ENCODE measurements at places on chromosomes 12 and 14. TPM values are rescaled to one million over a fixed set of nuclear protein-coding genes. Genes with fewer than 3 reads are reported as not detected.
A peak's percentile ranks its signal among the peaks of the same experiment; 100 is the strongest.

- DNase-seq = no peak
Observed at GRCh38 chr14:39991041-39991440, 558.8 kb upstream of the FBXO33 start.

- no peak for DNase-seq
Observed at GRCh38 chr12:3342051-3342450, 149.0 kb upstream of the PRMT8 start.

DNA sequence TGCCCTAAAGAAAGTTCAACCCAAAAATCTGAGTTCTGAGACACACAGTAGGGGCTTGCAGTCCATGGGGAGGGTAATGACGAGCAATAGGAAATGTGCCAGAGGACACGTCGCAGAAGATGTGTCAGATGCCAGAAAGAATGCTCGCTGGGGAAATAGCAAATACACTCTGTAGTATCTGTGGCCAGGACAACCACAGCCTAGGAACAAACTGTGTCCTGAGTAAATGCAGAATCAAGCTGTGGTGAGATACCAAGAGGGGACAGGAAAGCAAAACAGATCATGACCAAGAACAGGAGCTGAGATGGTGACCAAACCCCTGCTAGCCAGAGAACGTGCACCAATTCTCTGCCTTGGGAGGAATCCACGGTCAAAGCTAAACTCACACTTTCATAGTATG is 9.1 kb downstream of the CRACR2A start:
- DNase-seq = no peak

GRCh38 chr14:44370727-44371126 is 136.4 kb downstream of the FSCB start:
- no peak for DNase-seq

GRCh38 chr14:22537436-22538310 is 51.4 kb downstream of the DAD1 start:
- DNase-seq = no peak

DNA sequence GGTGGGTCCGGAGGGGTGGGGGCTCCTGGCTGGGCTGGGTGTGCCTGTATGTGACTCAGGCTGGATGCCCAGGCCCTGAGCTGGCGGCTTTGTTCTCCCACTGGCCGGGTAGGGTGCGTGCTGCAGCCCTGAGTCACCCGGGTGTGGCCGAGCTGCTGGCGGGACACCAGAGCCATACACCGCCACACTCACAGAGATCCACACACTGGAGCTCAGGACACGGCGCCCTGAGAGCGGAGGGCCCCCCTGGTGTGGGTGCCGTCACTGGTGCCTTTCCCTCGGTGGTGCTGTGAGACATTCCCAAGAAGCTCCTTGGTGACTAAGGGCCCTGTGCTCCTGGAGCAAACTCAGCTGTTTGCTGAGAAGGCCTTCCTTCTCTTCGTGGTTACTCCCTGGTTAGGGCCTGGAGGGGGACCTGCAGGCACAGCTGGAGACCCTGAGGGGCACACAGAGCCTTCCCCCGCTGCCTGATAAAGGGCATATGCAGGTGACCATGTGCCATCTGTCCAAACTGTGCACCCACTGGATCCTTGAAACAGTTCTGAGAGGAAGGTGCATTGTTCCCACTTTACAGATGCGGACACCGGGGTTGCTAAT is 44.3 kb downstream of the KRT80 start:
- DNase-seq = peak; percentile 96

DNA sequence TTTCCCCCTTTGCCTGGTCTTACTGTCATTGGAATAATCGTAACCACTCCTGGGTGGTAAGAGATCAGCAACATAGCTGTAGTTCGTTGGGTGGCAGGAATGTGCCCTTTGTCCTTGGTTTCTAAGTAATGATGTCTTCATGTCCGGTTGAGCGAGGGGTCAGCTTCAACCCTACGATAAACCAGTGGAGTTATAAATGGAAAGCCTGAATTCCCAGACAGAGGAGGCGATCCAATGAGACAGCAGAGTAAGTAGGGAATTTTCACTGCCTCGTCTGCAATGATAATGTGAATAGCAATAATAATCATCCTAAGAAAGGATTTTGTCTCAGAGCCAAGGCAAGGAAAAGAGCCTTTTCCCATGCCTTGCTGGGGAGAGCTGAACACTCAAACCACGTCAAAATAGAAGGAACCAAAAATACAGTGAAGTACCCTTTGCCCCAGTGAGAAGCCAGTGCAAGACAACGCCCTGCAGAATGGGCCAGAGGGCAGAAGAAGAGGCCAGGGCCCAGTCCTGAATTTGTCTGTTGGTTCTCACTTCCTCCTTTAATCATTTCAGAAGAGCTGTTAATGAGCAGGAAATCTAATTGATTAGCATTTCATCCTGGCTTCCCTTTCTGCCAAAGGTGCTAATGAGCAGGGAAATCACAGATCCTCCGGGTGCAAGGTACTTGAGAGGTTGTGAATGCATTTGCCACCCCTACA is 330.7 kb downstream of the CACNA1C start:
- no peak for DNase-seq

- no peak for DNase-seq
Observed at GRCh38 chr12:96085475-96085874, 50.1 kb upstream of the LTA4H start.

DNA sequence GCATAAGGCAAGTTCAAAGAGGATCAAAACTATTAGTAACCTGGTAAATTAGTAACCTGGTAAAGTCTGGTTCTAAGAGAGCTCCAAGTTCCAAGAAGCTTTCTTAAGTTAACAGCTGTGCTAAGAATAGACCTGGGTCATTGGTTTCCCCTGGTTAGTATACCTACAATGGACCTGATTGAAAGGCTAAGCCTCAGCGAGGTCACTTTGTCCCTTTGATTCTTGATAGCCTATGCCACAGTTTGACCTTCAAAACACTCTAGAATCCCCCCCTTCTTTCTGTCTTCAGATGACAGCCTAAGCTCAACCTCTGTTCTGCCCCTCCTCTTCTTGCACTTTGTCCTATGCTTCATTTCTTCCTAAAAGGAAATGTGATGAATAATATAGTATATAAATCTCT is 53.0 kb downstream of the LLPH start:
- DNase-seq = no peak

- no peak for DNase-seq
Observed at GRCh38 chr14:99128185-99128584, 143.8 kb downstream of the BCL11B start.

DNA sequence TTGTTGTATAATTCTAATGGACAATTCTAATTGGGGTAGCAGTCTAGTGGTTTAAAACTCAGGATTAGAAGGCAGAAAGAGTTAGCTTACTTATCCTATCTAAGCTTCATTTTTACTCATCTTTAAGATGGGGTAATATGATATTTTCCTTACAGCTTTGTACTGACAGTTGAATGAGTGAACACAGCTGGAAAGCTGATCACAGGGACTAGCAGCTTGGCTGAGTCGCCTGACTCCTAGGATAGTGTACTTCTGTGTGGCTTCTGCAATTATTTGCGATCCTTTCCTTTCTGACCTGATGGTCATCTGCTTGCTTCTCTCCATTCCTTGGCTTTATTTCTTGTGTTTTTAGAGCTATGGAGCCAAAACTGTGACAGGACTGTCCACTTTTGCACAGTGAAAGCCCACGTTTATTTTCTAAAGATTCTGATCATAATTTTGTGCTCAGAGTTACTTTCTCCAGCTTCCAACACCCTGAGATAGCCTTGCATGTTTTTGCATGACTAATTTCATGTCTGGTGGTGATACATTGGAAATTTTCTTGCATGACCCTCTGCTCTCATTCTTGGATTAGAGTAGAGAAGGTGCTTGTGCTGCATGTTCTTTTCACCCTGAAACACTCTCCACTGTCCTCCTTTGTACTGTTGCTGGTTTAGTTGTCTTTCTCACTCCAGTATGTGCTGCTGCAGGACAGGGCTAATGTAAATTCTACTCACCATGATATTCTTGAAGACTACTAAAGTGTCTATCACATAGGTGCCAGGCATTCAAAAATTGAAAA is 377.0 kb upstream of the ATP2B1 start:
- no peak for DNase-seq

GRCh38 chr14:54241517-54241916 is 155.3 kb upstream of the CDKN3 start:
- no peak for DNase-seq

GRCh38 chr12:4268329-4269181 is 5.0 kb upstream of the CCND2 start:
- DNase-seq = no peak

DNA sequence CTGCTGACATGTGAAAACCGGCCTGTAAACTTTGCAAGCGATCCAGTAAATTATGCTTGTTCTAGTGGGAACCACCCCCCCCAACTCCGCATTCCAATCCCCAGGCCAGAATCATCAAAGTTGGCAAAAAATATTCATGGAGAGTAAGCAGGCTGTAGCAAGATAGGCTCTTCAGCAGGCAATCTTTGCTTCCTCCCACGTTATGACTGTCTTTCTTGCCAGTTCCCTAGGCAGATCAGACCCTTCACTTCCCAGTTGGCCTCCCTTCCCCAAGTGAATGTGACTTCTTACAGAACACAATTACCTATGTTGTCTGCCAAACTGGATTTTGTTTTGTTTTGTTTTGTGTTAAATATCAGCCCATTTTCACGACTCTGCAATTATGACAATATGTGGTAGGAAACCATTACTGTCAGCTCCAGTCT is 1.2 kb upstream of the PTGER2 start:
- no peak for DNase-seq

NGB gene
- total RNA-seq = not detected

XRCC3 gene
- 5.3 TPM for total RNA-seq

TMEM233 gene
- 2.5 TPM for total RNA-seq

SLC25A29 gene
- total RNA-seq = 45.9 TPM

CDH24 gene
- total RNA-seq = 11.4 TPM

PSME1 gene
- 112 TPM for total RNA-seq

PRR4 gene
- 4.8 TPM for total RNA-seq

ZDHHC22 gene
- not detected for total RNA-seq

ENO2 gene
- total RNA-seq = 59.0 TPM

BHLHE41 gene
- total RNA-seq = 49.9 TPM

ARPC3 gene
- total RNA-seq = 155 TPM

PRH2 gene
- not detected for total RNA-seq

RACGAP1 gene
- total RNA-seq = 10.1 TPM

All from aorta (tissue), 5 donors.